NCI-H774 (cell line): ENCODE measurements at places on chromosomes 11 and 22.

DNA sequence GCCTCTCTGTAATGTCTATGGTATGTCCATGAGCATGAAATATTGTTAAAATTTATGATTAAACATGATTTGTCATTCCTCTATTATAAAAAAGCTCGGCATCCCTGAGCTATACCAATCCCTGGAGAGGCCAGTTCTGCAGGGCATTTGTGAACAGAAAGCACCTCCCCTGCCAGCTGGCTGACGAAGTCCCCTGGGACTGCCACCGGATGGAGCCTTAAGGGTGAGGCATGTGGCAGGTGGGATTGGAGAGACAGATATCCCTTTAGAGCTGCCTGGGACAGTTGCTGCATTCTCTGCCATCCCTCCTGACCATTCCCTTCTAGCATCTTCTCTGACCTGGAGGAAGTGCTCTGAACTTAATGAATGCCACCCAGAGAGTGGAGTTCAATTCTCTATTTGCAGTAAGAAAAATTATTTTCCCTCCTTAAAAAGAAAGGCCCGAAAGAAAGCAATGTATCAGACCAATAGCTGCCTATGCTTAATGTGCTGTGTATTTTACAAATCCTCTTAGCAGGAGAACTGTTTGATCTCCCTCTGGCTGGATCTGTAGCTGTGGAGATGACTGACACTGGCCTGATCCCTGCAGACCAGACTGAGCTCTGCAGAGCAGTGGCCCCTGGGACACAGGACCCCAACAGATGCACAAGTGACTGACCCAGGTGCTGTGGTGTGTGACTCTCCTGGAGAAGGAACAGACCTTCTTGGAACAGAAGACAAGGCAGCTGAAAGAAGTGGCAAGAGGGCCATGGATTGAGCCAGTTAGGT is 219.0 kb upstream of the NAV2 start:
- DNase-seq: no peak

GRCh38 chr11:115148101-115148500 is 356.1 kb downstream of the CADM1 start:
- no peak for DNase-seq

DNA sequence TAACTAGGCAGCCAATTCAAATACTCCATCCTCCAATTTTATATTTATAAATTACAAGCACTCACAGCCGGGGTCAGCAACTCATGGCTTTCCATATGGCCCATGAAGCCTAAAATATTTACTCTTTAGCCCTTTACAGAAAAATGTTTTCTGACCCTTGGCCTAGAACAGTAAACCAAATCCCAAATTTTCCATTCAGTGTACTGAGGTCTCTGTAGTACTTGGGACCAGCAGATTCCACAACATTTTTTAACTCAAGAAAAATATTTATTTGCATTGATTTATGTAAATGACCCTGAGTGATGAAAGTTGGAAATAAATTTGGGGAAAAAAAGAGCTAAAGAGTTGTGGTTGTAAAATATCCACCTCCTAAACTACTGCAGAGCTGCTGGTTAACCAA is 82.6 kb downstream of the SLC1A2 start:
- DNase-seq: no peak

GRCh38 chr22:40258501-40258915 is 80.8 kb downstream of the TNRC6B start:
- no peak for DNase-seq

- no peak for DNase-seq
Measured at GRCh38 chr11:85118151-85118550, 509.0 kb downstream of the DLG2 start.
